ENCODE measurements at places on chromosomes 6 and 20.
A peak's percentile ranks its signal among the peaks of the same experiment; 100 is the strongest.

DNA sequence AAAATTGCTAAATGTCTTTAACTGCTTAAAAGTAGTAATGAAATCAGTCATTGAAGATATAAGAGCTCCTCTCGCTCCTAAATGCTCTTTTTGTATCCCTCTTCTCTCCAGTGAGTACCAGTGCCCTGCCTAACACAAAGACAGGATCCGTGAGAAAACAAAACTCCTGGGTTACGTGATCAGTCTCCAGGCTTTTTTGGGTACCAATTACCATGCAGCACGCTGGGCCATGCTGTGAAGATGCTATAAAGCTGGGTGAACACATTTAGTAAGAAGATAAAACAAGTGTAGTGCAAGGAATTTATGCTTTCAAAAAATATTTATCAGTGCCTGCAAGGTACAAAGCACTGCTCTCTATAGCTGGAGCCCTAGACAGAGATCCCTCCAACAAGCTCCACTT, 66.7 kb downstream of the AGPAT4 start:
- no peak for DNase-seq

DNA sequence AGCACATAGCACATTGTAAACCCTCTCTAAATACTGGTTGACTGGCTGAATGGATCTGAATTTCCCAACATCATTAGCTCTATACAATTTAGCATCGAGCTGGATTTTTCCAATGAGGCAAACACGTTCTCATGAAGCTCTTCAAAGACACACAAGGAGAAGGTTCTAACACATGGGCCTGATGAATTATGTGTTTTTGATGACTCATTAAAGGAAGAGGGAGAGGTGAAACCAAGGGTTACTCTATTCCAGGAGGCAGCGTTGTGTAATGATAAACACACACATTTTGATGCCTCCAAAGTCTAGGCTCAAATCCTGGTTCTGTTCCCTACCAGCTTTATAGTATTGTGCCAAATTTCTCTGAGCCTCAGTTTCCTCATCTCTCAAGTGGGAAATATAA, 84.3 kb downstream of the PFDN4 start:
- DNase-seq, result no peak

GRCh38 chr6:81843302-81843701, 90.8 kb upstream of the TENT5A start:
- DNase-seq, result no peak

DNA sequence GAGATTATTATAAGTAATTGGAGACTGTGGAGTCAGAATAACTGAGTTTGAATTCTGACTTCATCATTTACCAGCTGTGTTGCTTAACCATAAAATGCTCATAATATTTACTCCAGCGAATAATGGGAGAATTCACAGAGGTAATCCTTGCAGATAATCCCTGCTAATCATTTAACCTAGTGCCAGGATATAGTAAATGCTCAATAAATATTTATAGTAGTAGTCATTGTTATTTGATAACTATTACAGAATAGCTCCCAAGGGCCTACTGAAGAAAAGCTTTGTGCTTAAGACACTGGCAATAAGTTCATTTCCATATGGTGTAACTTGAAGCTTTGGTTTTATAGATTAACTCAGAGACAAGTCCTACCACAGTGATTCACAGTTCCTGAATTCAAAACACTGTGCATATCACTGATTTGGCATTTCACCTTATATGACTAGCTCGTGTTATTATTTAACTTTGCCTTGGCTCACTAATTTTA, 208.8 kb upstream of the PLCB4 start:
- DNase-seq, result peak; percentile 64

DNA sequence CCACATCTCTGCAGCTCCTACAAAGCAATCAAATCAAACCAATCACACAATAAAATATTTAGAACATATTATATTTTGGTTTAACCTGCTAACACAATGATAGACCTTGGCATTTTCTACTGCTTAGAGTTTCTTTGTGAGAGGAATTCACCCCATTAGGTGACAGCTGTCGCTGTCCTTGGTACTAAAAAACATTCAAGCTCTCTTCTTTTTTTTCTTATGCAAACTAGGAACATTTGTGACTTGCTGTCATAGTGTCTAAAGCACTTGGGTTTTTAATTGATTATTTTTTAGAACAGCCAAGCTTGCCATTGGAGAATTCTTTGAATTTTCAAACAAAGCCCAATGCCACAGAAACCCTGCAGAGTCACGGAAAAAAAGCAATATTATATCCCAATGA, 46.4 kb downstream of the CNR1 start:
- DNase-seq, result no peak

GRCh38 chr20:8292793-8293192, 160.7 kb downstream of the PLCB1 start:
- DNase-seq, result no peak

GRCh38 chr20:41119614-41120561, 17.5 kb upstream of the PLCG1 start:
- DNase-seq, result no peak

DNA sequence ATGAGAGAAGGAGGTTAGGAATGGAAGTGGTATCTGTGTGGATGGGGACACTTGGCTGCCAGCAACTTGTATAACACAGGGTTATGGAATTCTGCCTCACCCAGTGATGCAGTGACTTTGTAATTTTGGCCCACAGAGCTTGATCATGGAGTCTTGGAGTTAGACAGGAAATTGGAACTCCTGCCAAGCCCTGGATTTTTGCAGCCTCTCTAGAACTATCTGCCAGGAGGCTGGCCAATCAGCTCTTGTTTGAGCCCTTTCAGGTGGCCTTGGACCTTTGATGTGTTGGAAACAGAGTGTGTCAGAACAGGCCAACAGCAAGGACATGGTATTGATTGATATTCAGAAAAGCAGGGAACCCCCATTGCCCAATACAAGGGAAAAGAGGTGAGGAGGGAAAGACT, 157.7 kb upstream of the GGTLC1 start:
- no peak for DNase-seq

- no peak for DNase-seq
These were observed 296.5 kb downstream of the SLC35F1 start for GRCh38 chr6:118203545-118203944.

DNA sequence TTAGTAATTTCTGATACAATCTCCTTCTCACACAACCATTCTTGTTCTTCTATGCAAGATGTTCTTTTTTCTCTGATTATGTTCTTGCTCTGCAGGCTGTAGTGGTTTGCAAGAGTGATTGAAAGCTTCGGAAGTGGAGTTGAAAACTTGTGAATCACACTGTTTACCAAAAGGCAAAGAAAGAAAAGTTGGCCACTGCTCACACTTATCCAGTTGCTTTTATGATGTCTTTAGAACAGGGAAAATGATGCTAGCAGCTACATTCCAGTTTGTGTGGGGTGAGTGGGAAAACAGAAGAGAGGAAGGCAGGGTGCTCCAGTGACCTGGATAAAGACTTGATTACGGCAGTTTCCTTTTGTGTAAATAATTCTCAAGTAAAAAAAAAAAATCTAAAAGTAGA, 583.3 kb downstream of the TENT5A start:
- DNase-seq, result no peak

DNA sequence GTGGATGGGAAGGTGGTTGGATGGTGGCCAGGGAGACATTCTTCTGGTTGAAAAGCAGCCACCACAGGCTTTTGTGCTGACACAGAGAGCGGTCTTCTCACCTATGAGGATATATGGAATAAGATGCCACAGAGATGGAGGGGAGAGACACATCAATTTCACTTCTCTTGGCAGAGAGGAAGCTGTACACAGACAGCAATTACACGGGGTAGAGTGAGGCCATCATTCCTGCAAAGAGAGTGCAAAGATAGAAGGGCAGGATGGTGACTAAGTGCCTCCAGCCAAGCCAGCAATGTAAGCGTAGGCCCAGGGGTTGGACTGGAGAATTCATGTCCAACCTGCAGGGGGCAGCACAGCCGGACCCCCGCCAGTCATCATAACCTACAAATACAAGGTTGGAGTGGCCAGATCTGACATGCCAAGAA, 56.4 kb downstream of the NRN1 start:
- DNase-seq, result no peak

- no peak for DNase-seq
These were observed 8.6 kb upstream of the SERPINB6 start for GRCh38 chr6:2979819-2980464.

DNA sequence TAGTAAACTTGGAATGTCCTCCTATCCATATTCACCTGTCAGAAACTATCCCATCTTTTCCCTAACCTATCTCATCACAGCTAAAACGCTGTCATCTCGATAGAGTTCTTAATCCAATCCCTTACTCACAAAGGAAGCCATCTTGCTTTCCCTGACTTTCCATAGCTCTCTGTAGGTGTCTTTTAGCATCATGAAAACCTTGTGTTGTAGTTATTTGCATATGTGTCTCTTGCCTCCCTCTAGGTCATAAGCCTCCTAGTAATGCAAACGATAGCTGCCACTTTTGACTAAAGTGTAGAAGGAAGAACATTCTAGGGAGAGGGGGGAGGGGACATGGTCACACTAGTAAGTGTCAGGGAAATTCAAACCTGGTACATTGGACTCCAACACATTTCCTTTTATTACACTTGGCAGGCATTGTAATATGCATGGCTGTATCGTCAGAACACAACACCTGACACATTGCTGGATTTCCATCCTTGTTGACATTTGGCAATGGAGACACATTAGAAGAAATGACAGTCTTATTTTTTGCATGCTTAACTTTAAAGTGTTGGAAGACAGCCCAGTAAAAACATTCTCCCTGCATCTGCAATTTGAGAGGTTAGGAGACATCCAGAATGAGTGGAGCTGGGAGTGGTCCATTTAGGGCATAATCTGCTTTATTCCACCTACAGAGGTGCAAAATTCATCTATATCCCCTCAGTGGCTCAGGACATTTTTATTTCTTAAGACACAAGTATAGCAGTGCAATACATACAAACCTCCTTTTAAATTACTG, 283.4 kb downstream of the HAO1 start:
- no peak for DNase-seq

DNA sequence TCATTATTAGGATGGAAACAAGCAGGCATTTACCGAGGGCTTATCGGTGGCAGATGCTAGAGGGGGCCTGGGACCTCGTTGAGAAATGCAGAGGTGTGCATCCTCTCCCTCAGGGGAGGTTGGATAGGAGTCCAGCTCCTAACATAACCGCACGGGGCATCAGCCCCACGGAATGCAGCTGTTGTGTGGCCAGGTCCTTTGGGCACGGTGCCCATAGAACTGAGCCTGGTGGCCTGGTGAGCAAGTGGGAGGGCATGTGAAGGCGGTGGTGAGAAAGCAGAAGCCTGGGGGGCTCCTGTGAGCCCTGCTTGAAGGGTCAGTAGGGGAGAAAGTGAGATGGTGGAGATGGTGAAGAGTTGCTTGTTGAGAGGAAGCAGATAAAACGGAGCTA, 143.7 kb downstream of the CDH26 start:
- DNase-seq, result no peak

GRCh38 chr6:128784266-128784665, 98.7 kb upstream of the LAMA2 start:
- no peak for DNase-seq

DNA sequence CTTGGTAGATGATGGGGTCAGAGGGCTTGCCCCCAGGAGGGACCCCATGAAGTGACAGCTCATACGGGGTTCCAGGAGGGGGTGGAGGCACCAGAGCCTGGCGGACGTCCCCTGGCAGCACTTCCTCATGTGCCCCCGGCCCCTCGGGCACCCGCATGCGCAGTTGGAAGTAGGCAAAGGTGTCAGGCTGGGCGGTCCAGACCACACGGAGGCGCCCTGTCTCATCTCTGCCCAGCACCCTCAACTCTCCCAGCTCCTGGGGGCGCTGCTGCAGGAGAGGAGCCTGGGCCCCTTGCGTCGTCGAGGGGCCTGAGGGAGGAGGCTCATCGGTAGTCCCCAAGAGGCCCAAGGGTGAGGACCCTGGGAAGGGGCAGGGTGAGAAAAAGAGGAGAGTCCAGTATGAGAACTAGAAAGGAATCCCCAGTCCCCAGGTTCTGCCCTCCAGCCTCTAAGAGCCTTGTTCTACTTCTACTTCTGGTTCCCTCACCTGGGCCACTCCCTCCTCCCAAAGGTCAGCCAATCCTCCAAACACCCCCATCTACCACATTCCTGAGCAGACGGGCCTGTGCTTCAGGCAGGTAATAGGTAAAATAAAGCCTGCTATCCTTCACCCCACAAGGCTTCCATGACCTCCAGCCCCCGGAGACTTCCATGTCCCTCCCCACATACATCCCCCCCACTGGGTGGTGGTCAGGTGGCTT, 23.2 kb downstream of the TNXB start:
- DNase-seq, result no peak

DNA sequence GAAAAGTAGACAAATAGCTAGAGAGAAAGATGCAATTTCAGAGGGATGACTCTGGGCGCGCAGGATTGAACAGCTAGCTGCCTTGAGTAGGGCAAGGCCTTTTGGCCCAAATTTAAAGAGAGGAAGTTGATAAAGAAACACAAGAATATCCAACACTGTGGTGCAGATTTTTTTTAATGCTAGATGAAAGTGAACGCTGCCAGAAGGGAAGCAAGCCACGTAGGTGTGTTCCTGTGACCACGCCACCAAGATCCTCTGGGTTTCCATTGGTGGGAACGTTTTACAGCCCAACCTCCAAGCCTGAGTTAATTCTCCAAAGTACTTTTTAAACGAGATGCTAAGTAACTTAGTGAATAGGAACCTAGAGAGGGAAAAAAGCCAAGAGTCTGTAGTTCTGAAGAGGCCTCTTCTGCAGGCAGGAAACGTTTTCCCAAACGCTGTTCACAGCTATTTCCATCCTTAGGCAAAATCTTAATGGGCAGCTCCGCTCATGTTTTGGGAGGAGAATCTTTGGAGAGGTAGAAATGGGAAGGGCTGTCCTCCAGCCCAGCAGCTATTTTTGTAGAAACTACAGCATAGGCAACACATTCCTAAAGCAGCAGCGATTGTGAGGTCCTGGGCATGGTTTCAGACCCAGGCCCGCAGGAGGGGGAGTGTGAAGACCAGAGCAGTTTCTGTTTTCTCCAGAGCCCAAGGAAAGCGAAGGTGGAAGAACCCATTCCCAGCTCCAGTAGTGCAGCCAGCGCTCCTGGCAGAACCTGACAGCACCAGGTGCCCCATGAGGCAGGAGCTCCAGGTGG, 8.2 kb downstream of the LY86 start:
- no peak for DNase-seq

- DNase-seq, result no peak
These were observed 67.3 kb downstream of the KCNB1 start for GRCh38 chr20:49415005-49415667.

DNA sequence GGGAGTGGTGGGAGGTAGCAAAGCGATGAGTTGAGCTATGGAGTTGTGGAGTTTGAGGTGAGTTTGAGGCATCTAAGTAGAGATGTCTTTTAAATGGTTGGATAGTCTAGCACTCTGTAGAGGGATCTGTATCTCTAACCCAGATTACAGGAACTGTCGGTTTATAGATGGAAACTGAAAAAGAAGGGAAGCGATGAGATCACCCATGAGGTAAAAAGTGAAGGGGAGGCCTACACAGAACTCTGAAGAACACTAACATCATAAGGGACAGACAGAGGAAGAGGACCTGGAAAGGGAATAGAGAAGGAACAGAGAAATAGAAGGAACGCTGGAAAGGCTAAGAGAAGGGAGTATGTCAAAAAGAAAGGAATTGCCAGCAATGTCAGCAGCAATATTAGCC, 2.5 kb downstream of the HINT3 start:
- no peak for DNase-seq

GRCh38 chr6:107813555-107814194, 10.4 kb downstream of the SCML4 start:
- DNase-seq, result no peak

- no peak for DNase-seq
These were observed 631.1 kb upstream of the GJE1 start for GRCh38 chr6:141501616-141502015.

All from AG09319 (cell line).